ENCODE measurements at places on chromosomes 6 and 20.

DNA sequence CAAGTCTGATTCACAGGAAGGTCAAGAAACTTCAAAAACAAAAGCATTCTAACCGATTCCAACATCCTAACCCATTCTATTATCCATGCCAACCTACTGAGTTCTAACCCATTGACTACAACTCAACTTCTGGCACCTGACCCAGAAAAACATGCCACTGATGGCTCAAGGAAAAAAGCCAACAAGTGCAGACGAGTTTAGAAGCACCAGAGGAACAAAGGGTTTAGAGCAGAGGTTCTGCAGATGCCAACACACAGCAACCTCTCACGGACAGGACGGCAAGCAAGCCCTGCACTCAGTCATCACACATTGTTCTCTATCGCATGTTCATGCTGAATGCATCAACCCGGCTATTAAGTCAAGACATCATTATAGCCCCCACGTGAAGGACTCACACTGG is 25.2 kb upstream of the MC3R start:
- DNase-seq: no peak

DNA sequence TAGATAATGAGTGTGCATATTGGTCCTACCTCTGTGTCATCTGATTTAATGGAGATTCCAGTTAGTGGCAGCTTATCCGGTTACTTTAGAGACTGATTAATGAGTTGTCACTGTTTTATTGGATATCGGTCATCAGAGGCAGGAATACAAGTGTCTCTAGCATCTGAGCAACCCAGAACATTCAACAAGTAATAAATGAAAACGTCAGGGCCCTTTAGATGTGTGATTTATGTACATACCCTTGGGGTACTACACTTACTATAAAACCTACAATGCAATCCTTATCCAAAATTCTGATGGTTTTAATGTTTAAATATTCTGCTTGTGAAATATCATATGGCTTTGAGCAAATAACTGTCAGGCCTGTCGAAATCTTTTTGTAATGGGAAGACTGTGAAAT is 1117.9 kb upstream of the FLRT3 start:
- no peak for DNase-seq

DNA sequence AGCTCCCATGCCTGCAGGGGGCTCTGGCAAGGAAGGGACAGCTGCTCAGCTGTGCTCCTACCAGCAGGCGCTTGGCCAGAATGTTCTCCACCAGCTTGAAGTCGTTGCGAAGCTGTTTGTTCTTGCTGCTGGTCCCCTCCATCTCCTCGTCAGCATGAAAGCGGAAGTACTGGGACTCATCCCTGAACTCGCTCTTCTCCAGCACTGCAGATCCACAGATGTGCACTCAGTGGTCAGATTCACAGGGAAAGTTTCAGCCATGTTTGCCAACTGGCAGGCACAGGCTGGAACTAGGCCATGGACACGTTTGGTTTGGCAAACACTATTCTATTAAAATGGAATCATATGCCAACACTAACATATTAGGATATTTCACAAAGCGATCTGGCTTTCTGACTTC is 167.9 kb downstream of the PREX1 start:
- DNase-seq: no peak

GRCh38 chr6:878179-878578 is 185.2 kb upstream of the EXOC2 start:
- no peak for DNase-seq

GRCh38 chr6:40286721-40287120 is 300.4 kb downstream of the LRFN2 start:
- DNase-seq: no peak

GRCh38 chr20:37223053-37223452 is 38.6 kb downstream of the GHRH start:
- DNase-seq: no peak

GRCh38 chr6:143005816-143006215 is 54.9 kb upstream of the AIG1 start:
- no peak for DNase-seq
